ENCODE measurements at places on chromosomes 12 and 14.

DNA sequence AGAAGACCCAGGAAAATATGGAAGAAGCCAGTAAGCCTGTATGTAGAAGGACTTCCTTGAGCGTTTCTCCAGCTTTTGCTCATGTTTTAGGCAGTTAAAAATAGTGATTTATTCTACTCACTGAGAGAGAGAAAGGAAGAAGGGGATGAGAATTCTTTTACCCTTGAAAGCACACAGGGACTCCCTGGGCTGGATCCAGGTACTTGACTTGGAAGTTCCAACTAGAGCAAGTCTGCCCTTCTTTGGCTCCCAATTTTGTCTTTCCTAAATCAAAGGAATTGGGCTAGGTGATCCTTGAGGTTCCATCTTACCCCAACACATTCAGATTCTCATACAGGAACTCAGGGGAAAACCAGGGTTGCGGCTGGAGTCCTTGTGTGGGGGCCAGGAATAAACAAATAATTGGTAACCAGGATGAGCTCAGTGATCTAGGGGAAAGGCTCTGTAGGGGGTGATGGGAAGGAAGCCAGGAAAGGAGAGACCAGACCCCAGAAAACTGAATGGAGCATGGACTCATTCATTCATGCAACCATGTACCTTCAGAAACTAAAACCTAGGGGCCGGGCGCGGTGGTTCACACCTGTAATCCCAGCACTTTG, 11.5 kb upstream of the ITGA5 start:
- no peak for DNase-seq

- no peak for DNase-seq
These were observed 38.2 kb downstream of the TRAFD1 start for GRCh38 chr12:112163471-112163991.

GRCh38 chr14:96629558-96630222, 127.5 kb downstream of the PAPOLA start:
- DNase-seq = no peak

DNA sequence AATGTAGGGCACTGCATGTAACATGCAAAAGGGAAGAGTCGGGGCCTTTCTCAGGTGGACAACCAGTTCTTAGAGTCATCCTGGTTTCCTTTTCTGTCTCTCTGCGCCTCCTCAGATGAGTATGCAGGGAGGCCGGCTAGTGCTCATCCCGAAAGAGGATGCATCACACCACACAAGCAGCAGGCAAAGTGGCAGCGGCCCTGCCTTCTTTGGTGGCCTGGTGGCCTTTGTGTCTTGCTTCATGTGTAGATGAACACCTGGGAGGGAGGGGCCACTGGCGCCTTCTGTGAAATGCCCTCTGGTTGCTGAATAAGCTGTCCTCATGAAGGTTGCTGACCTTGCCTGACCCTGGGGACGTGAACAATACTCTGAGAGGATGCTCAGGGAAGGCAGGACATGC, 18.0 kb downstream of the SLC24A4 start:
- DNase-seq = no peak

DNA sequence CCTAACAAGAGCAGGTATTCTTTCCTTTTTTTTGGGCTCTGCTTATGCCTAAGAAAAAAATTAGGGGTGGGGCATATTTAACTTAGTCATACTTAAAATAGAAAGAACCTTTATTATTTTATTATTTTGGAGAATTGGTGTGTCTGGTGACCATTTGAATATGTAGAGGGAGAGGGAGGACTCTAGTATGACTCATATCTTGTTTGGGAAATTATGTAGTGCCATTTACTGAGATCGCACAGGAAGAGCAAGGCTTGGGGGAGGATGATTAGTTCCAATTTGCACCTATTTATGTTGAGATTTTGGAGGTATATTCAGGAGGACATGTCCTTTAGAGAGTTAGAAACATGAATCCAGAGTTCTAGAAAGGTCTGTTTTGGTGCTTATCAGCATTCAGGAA, 9.9 kb downstream of the ZNF410 start:
- no peak for DNase-seq

GRCh38 chr14:90518069-90518940, 121.5 kb downstream of the CALM1 start:
- no peak for DNase-seq

GRCh38 chr12:116336542-116337065, 59.1 kb upstream of the MED13L start:
- no peak for DNase-seq

GRCh38 chr12:50720085-50720484, 43.8 kb upstream of the ATF1 start:
- DNase-seq = no peak

GRCh38 chr12:121533394-121534090, 47.3 kb downstream of the KDM2B start:
- DNase-seq = no peak

- no peak for DNase-seq
These were observed 239.7 kb downstream of the BCAT1 start for GRCh38 chr12:24709216-24709615.

GRCh38 chr12:30015631-30016337, 232.0 kb upstream of the TMTC1 start:
- DNase-seq = no peak

GRCh38 chr12:124616394-124617221, 49.2 kb upstream of the NCOR2 start:
- no peak for DNase-seq

- DNase-seq = no peak
These were observed 138.2 kb upstream of the LHX5 start for GRCh38 chr12:113609692-113610469.

GRCh38 chr14:68363843-68364767, 428.8 kb downstream of the ZFP36L1 start:
- DNase-seq = no peak

- DNase-seq = no peak
These were observed 366.0 kb upstream of the USP15 start for GRCh38 chr12:61894168-61894567.

GRCh38 chr14:57057803-57058202, 210.9 kb downstream of the EXOC5 start:
- no peak for DNase-seq

GRCh38 chr14:87908550-87908949, 84.4 kb downstream of the GALC start:
- DNase-seq = no peak

GRCh38 chr12:57008178-57008577, 1.8 kb upstream of the ZBTB39 start:
- DNase-seq = no peak

GRCh38 chr14:98513558-98513957, 758.4 kb downstream of the BCL11B start:
- DNase-seq = no peak

DNA sequence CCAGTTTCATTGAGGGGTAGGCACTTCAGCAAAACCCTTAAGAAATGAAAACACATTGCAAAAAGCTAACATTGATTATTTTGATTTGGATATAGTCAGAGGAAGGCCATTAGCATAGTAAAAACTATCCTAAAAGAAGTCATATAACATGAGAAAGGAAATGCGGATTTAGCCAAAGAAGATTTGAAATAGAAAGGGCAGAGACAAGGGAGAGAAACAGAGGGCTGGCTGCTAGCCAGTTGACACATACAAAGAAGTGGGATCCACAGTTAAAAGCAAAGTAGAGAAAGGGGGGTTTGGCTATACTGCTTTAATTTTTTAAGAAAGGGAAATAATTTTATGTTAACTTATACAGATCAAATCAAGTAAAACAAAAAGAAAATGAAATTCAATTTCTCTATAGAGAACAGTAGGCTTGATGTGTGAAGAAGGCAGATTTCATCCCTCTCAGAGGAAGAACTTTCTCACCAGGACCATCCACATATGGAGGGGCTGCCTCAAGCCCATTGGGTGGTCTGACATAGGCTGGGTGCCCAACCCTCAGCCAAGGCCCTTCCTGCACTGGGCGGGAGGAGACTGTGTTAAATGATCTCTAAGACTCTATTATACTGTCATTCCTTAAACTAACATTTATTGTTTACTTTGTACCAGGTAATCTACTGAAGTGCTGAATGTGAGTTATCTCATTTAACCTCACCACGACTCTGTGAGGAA, 420.3 kb downstream of the CCDC91 start:
- no peak for DNase-seq

GRCh38 chr12:73612551-73612950, 925.1 kb upstream of the ATXN7L3B start:
- DNase-seq = no peak

GRCh38 chr14:87896393-87897380, 96.3 kb downstream of the GALC start:
- DNase-seq = no peak

All from stimulated activated CD4-positive, alpha-beta T cell treated with anti-CD3 and anti-CD28 coated beads, Interleukin-4, amount 100 ng/mL, for 4 hours (primary cell).